ENCODE measurements at places on chromosomes 12 and 14.
A peak's percentile ranks its signal among the peaks of the same experiment; 100 is the strongest.

DNA sequence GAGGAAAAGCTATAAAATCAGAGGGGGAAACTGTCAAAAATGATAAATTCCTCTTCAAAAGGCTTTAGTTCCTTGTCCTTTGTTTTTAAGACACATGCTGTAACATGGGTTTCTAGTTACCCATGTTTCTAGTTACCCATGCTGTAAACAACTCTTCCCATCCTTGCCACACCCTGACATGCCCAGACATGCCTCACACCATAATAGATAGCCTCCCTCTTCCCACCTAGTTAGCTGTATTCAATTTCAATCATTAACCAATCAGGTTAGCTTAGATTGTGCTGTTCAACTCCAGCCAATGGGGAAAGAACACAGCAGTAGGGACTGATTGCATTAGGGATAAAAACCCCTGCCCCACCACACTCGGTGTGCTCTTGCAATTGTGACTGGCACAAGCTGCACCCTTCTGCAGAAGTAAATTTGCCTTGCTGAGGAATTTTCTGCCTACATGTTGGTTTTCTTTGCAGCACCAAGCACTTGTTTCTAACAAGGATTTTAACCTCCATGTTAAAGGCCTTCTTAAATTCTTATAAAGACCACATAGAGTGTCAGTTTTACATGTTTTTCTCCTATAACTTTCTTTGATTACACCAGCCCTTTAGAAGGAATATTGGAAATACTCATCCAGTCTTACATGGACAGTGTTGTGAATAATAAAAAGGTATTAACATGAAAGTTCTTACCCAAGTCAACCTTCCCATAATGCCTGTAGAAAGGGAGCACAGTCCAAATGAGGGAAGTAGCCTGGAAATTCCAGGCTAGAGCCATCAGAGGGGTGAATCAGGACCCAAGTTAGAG, 32.5 kb upstream of the LALBA start:
- no peak for DNase-seq
- no peak overlapping the region for H3K27ac ChIP-seq
- no peaks in the 10 kb centered on the region for H3K36me3 ChIP-seq
- H3K27me3 ChIP-seq, result no peaks in the 10 kb centered on the region
- no peaks in the 10 kb centered on the region for H3K4me1 ChIP-seq

- H3K4me3 ChIP-seq, result no peak overlapping the region
- no peak for DNase-seq
- no peaks in the 10 kb centered on the region for H3K27me3 ChIP-seq
- no peaks in the 10 kb centered on the region for H3K36me3 ChIP-seq
- H3K4me1 ChIP-seq, result no peaks in the 10 kb centered on the region
Observed at GRCh38 chr14:99132821-99133635, 139.0 kb downstream of the BCL11B start.

- no peaks in the 10 kb centered on the region for H3K4me1 ChIP-seq
- H3K4me3 ChIP-seq, result no peak overlapping the region
- DNase-seq, result no peak
- no peaks in the 10 kb centered on the region for H3K36me3 ChIP-seq
- no peak overlapping the region for H3K27ac ChIP-seq
Observed at GRCh38 chr12:34401659-34402227, 379.4 kb downstream of the ALG10 start.

DNA sequence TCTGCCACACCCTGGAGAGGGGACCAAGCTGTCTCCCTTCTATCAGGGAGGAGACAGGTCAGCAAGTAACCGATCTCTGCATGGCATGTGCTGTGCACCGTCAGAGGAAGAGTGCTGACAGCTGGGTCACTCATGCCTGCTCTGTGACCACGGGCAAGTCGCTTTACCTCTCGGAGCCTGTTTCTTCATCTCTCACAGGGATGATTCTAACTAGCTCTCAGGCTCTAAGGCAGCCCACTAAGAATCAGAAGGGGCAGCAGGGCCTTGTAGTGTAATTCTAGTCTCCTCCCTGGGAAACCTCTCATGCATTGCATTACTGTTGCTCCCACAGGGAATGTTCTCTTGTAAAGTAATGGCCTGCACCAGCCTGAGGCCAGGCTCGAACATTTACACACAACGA, 11.9 kb downstream of the CD9 start:
- H3K4me3 ChIP-seq, result no peak overlapping the region
- H3K27ac ChIP-seq, result no peak overlapping the region
- DNase-seq, result no peak
- H3K36me3 ChIP-seq, result no peaks in the 10 kb centered on the region

DNA sequence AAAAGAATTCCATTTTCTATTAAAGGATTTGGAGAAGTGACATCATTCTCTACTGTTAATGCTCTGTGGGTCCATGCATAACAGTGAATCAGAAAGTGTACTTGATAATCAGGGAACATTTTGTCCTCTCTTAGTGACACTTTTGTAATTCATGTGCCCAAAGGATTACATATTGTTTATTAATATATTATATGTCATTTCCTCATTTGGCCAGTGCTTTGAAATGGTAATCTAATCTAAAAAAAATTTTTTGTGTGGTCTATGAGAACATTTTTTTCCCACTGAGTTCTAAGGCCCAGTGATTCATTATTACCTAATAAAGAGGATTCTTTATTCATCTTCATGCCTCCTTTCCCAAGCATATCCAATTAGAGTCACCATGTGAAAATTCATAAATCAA, 79.7 kb upstream of the MYF6 start:
- no peaks in the 10 kb centered on the region for H3K4me1 ChIP-seq
- H3K36me3 ChIP-seq, result no peaks in the 10 kb centered on the region
- DNase-seq, result no peak
- no peak overlapping the region for H3K4me3 ChIP-seq
- no peaks in the 10 kb centered on the region for H3K27me3 ChIP-seq

- H3K4me3 ChIP-seq, result no peak overlapping the region
- no peaks in the 10 kb centered on the region for H3K27me3 ChIP-seq
- H3K4me1 ChIP-seq, result no peaks in the 10 kb centered on the region
- DNase-seq, result no peak
- no peak overlapping the region for H3K27ac ChIP-seq
Observed at GRCh38 chr12:65532162-65532561, 253.7 kb downstream of the MSRB3 start.

- H3K27me3 ChIP-seq, result no peaks in the 10 kb centered on the region
- H3K4me3 ChIP-seq, result peak overlapping the region; percentile 61
- peaks cover 38% of the 10 kb centered on the region for H3K4me1 ChIP-seq
- DNase-seq, result peak; percentile 4
Observed at GRCh38 chr12:53325511-53326061, 4.2 kb upstream of the AAAS start.

DNA sequence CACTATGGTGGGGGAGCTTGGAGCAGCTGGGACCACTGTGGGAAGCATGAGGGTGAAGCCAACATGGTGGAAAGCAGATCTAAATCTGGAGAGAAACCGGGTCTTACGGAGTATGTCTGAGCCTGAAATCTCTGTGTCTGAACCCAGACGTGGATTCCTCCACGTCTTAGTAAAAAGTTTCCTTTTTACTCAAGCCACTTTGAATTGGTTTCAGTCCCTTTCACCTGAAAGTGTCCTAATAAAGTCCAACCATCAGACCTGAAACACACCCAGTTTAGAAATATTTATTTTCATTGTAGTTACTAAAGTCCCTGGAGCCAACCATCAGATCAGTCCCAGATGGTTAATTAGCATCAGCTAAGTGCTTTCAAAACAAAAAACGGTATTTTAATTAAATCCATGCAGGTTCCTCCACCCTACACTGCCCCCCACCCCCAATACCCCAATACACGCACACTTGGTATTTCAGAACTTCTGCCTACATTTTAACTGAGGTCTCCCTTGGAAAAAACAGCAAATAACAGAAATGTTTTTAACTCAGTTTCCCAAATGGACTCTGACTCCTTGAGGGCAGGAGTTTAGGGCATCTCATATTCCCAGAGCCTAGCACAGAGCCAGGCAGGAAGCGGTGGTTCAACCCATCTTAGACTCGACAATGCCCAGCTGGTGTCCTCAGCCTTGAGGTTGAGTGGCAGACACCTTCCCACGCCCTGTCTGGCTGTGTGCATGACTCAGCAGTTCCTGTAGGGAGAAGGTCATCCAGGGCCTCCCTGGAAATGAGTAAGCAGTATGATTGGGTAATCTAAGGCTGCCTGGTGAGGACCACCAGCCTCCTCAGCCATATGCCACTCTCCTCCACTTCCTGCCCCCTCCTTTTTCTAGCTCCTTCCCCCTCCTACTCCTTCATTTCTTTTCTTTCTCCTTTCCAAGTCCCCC, 175.8 kb downstream of the TTC8 start:
- no peak overlapping the region for H3K4me3 ChIP-seq
- H3K27ac ChIP-seq, result no peak overlapping the region
- no peaks in the 10 kb centered on the region for H3K4me1 ChIP-seq
- DNase-seq, result no peak

DNA sequence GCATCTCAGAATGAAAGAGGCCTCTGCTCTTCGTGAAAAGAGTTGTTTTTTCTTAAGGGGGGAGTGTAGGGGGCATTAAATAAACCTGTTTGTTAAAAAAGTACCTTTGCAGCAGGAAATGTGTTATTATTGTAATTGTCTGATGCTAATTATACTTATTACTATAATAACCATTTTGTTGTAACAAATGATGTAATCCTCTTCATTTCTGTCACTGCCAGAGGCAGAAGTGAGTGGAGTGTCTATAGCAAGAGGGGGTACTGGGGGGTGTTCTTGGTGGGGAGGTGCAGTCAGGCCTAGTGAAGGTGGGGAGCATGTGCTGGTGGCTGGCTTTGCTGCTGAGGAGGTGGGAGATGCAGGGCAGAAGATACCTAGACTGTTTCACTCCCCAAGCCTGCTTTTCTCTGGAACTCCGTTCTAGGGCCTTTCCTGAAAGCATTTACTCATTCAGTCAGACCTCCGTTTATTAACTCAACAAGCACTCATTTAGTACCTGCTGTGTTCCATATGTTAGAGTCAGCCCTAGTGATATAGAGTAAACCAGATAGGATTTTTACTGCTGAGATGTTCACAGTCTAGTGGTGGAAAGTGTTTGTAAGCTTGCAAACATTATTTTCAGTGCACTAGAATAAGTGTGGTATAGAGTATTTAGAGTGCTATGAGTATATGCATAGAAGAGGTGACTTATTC, 77.5 kb upstream of the CISTR start:
- H3K27ac ChIP-seq, result no peak overlapping the region
- peaks cover under 1% of the 10 kb centered on the region for H3K27me3 ChIP-seq
- H3K4me1 ChIP-seq, result no peaks in the 10 kb centered on the region
- no peaks in the 10 kb centered on the region for H3K36me3 ChIP-seq
- no peak for DNase-seq
- no peak overlapping the region for H3K4me3 ChIP-seq

DNA sequence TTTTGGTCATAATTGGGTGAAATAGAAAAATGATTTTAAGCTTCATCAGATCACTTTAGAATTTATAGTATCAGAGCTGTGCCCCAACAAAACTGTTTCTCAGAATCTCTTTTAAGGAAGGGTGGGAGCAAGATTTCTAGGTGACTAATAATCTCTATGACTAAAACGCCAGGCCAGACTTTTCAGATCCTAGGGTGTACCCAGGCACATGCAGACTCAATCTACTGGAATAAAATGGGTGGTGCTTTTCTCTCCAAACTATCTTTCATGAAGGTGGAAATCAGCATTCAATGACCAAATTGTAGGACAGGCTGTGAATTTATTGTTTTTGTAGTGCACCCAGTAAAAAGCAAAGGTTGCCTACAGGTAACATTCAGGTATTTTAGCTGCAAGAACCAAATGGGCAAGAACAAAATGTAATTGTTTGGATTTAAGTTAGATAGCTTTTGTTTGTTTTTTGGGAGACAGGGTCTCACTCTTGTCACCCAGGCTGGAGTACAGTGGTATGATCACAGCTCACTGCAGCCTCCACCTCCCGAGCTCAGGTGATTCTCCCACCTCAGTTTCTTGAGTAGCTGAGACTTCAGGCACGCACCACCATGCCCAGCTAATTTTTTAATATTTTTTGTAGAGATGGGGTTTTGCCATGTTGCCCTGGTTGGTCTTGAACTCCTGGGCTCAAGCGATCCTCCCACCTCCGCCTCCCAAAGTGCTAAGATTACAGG, 49.5 kb downstream of the PPP2R5C start:
- peak overlapping the region; percentile 98 for H3K27ac ChIP-seq
- peaks cover 57% of the 10 kb centered on the region for H3K4me1 ChIP-seq
- no peaks in the 10 kb centered on the region for H3K36me3 ChIP-seq

DNA sequence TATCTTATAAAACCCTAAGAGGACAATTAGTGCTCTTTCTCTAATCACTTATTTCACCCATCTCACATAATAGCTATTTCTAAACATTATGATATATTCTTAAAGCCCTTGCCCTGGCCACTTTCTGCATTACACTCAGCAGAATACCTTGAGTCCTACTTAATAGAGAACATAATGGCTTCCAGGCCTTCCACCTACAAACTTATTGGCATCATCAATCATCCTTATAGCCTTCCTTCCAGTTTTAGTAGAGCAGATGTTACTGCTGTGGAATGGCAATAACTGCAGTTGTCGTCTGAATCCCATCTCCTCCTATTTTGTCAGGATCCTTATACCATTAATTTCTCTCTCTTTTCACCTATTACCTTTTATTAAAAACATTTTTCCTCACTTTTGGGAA, 1127.4 kb downstream of the LRFN5 start:
- no peaks in the 10 kb centered on the region for H3K36me3 ChIP-seq
- no peak overlapping the region for H3K27ac ChIP-seq
- no peak overlapping the region for H3K4me3 ChIP-seq
- no peaks in the 10 kb centered on the region for H3K27me3 ChIP-seq

All from CD4-positive, alpha-beta memory T cell (primary cell).